ENCODE measurements at places on chromosomes 1 and 21. TPM values are rescaled to one million over a fixed set of nuclear protein-coding genes. Genes with fewer than 3 reads are reported as not detected.

Gene SLC44A5
- total RNA-seq = 0.58 TPM

Gene CD1B
- not detected for total RNA-seq

Gene AXDND1
- total RNA-seq = not detected

Gene LCE1B
- total RNA-seq = not detected

Gene SHC1
- 60.4 TPM for total RNA-seq

Gene CASZ1
- total RNA-seq = 19.1 TPM

Gene TGFBR3
- 43.1 TPM for total RNA-seq

Gene LMX1A
- not detected for total RNA-seq

Gene PHTF1
- total RNA-seq = 20.0 TPM

Gene OR2T29
- total RNA-seq = not detected

Gene FYB2
- total RNA-seq = 14.2 TPM

Gene MYOG
- total RNA-seq = 21.4 TPM

Gene FNDC10
- total RNA-seq = 0.94 TPM

Gene E2F2
- not detected for total RNA-seq

Gene S100A8
- 4.2 TPM for total RNA-seq

All from gastrocnemius medialis (tissue), 4 donors.